ENCODE measurements at places on chromosomes 3 and 15. TPM values are rescaled to one million over a fixed set of nuclear protein-coding genes. Genes with fewer than 3 reads are reported as not detected.

Gene SFMBT1
- total RNA-seq: 30.8 TPM

- DNase-seq: no peak
Measured at GRCh38 chr3:151347432-151347831, 18.1 kb upstream of the P2RY13 start.

GRCh38 chr3:193825617-193826016 is 232.6 kb downstream of the OPA1 start:
- no peak for DNase-seq

Gene NMNAT3
- 1.3 TPM for total RNA-seq

DNA sequence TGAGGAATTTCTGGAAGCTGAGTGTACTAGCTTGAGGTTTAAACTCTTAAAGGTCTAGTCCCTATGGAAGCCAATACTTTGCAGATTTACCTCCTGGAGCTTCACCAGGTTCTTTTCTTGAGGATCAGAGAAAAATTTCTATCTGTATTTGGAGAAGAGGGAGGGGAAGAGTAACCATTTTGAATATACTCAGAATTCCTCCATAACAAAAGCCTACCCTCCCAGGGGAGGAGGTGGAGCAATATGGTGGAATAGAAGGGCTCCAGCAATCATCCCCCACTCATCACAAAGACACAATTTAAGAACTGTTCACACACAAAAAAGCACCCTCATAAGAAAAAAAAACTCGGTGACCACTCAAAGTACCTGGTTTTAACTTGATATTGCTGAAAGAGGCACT is 36.0 kb upstream of the PEX5L start:
- DNase-seq: no peak

Gene GALNT15
- not detected for total RNA-seq

Data from activated naive CD8-positive, alpha-beta T cell treated with anti-CD3 and anti-CD28 coated beads, Interleukin-2, amount 10 ng/mL, durations not matched to agents 7 days and 5 days (primary cell).